ENCODE measurements at places on chromosomes 2 and 18.

DNA sequence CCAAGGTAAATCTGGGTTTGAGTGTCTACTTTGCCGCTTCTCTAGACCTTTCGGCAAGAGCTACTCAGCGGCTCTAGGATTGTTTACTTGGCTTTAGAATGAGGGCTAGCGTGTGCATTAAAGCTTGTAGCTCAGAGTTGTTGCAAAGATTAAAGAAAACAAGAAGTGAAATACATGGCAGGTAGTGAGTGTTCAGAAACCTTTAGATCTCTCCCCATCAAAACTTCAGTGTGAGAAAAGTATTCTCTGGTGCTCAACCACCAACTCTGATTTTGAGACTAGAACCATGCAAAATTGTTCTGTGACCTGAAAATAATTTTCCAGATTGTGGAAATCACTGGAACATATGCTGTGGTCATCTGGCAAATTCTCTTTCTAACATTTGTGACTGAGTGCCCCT lies 512.0 kb downstream of the CMPK2 start:
- no peak for DNase-seq

- DNase-seq, result no peak
These were observed 711.9 kb upstream of the RAB6C start for GRCh38 chr2:129267559-129267958.

DNA sequence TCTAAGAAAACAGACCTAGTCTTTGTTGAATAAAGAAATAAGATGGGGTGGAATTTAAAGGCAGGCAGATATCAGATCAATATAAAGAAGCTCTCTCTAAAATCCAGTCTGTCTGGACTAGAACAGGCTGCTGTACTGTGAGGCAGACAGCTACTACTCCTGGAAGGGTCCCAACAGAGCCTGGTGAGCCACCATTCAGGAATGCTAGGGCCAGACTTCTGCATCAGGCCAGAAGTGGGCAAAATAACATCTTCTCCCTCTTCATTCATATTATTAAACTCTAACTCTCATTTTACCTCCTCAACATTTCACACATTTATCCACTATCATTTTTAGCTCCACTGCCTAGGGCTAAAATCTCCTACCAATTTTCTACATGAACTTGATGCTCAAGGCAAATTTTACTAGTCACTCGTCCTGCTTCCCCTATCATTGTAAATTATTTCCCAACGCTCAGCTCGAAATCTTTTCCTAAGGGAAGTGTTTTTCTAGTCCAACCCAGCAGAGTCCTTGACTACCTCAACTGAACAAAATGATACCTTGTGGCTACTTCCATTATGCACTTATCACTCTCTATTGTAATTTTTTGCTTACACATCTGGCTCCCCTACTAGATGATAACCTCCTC lies 45.2 kb upstream of the GLS start:
- DNase-seq, result no peak

- DNase-seq, result no peak
These were observed 437.7 kb upstream of the HS6ST1 start for GRCh38 chr2:128756365-128756717.

DNA sequence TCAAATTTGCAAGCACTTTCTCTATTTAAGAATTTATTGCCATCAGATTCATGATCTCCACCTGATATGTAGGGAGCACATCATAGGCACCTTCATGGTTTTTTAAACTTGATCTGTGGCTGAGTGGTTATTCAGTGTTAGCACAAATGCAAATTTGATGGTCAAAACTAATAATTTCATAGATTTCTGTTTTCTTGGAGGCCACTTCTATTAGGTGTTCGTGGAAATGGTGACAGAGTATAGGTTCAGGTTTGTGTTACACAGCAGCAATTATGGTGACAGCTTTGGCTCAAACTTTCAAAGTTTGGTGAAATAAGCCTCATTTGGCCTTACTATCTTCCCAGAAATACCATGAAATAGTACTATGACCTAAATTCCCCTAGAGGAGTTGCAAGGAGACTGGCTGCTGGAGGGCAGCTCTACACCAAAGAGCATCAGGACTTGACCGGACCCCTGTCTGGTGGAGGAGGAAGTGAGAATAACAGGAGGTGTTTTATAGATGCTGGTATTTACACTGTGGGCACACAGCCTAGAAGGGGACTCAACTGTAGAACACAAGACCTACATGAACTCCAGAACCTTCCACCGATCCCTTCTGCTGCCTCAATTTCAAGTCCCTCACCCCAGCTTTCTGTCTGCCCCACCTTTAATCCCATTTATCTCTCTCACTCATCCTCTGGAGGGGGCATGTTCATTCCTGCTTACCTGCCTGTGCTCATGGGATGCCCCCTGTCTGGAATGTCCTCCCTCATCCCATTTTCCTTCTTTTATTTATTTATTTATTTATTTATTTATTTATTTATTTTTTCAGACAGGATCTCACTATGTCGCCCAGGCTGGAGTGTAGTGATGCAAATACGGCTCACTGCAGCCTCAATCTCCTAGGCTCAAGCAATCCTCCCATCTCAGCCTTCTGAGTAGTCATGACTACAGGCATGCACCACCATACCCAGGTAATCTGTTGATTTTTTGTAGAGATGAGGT lies 132.9 kb upstream of the SIX2 start:
- DNase-seq, result no peak

GRCh38 chr2:205130111-205130829 lies 552.0 kb upstream of the NRP2 start:
- no peak for DNase-seq

DNA sequence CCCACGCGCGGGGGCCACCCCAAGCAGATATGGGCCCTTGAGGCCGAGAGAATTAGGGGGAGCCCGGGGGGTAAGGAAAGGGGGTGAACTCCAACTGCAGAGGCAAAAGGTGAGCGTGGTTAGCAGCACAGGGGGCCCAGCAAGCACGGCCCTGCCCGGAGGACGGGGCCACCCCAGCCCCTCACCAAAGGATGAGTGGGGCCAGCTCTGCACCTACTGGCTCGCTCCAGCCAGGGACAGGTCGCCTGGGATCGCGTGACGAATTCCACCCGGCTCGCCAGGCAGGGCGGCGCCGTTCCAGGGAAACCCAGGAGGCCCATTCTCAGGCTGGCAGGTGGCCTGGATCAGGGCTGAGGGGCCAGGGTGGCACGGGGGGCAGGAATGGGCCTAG lies 38.6 kb downstream of the BIN1 start:
- DNase-seq, result no peak
